Nucleus accumbens (tissue), 56 donors: ENCODE measurements at places on chromosomes 7 and 10.
A peak's percentile ranks its signal among the peaks of the same experiment; 100 is the strongest.

DNA sequence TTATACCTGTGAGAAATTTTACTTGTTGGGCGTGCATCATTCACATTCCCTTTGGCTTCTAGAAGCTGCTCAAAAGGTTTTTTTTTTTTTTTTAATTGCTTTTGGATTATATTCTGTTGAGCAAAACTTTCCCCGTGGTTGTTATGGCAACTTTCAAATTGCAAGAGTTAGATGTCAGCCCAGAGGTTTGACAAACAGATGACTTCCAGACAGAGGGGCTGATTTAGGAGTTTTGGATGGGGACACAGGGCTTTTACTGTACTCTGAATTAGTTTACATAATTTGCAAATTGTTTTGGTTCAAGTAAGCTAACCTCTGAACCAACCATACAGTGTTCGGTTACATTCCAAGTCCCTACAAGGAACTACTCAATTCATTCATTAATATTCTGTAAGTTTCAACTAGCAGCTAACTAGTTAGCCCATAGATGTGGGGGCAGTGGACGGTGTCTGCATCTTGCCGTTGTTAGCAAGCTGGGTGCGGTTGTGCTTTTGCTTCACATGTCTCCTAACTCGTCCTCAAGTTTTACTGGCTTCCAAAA, 66.4 kb upstream of the JAZF1 start:
- no peak for DNase-seq

GRCh38 chr7:98250789-98251188, 1.2 kb downstream of the TECPR1 start:
- no peak for DNase-seq

DNA sequence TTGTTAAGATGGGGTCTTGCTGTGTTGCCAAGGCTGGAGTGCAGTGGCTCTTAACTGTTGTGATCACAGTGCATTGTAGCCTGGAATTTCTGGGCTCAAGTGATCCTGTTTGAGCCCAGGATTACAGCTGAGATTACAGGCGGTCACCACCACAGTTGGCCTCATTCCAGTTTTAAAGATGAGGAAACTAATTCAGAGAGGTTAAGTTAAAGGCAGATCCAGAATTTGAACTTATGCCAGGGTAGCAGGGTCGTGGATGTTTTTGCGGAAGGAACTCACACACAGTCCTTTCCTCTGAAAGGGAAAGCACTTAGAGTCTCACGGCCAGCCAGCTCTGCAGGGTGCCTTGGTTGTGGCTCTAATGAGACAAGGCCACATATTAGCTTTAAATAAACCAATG, 84.7 kb downstream of the MMRN2 start:
- no peak for DNase-seq

GRCh38 chr7:128171-129080, 63.9 kb upstream of the FAM20C start:
- DNase-seq, result no peak

GRCh38 chr7:92850516-92850915, 14.1 kb upstream of the CDK6 start:
- DNase-seq, result no peak

DNA sequence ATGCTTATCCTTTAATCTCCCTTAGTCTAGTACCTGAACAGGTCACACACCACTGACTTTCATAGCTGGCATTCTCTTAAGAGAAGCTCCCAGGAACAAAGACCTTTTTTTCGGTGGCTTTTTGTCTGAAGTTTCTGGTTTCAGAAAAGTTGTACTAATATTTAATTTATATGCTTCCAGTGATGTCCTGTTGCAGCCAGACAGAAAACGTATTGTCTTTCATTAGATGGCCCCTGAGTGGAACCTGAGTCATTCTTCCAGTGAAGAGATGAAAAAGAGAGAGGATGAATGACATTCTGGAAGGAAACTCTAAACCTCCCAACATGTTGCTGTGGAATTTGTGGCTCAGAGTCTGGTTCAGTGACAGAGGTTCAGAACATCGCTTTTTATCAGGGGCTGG, 274.8 kb upstream of the TAC1 start:
- DNase-seq, result no peak

GRCh38 chr10:818526-819220, 112.8 kb downstream of the LARP4B start:
- no peak for DNase-seq

DNA sequence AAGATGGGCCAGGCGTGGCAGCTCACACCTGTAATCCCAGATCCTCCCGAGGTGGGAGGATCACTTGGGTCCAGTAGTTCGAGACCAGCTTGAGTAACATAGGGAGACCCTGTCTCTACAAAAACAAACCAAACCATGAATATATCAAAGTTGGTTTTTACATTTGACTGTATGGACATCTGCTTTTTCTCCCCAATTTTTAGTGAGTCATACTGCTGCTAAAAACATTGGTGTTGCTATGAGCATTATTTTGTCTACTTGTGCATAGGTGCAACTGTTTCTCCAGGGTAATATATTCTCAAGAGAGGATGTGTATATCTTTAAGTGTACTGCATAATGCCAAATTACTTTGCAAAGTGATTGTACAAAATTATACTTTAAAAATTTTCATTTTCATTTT, 769 bp upstream of the TMEM248 start:
- no peak for DNase-seq

DNA sequence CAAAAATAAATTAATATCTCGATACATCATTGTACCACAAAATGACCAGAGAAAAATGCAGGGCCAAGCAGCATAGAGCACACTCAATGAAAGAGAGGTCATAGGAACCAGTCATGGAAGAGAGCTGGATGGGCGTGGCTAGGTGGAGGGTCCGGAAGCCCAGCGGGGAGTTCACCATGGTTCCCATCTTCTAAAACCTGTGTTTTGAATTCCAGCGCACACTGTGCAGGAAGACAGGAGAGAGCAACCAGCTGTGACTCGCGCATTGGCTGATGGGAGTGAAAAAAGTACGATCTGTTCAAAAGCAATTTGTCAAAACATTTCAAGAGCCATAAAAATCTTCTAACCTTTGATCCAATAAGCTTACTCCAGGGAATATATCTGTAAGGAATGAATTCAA, 125.2 kb upstream of the NANOS1 start:
- no peak for DNase-seq

- DNase-seq, result peak; percentile 74
Observed at GRCh38 chr7:99141841-99142726, 1.8 kb downstream of the SMURF1 start.

- no peak for DNase-seq
Observed at GRCh38 chr7:163971-164881, 28.1 kb upstream of the FAM20C start.

GRCh38 chr10:132036887-132037675, 28.7 kb upstream of the JAKMIP3 start:
- DNase-seq, result peak; percentile 28

- no peak for DNase-seq
Observed at GRCh38 chr10:30775779-30776591, 146.4 kb upstream of the LYZL2 start.

- DNase-seq, result no peak
Observed at GRCh38 chr10:86251426-86251825, 115.2 kb downstream of the GRID1 start.

- no peak for DNase-seq
Observed at GRCh38 chr10:42869977-42870350, 87.4 kb downstream of the BMS1 start.

DNA sequence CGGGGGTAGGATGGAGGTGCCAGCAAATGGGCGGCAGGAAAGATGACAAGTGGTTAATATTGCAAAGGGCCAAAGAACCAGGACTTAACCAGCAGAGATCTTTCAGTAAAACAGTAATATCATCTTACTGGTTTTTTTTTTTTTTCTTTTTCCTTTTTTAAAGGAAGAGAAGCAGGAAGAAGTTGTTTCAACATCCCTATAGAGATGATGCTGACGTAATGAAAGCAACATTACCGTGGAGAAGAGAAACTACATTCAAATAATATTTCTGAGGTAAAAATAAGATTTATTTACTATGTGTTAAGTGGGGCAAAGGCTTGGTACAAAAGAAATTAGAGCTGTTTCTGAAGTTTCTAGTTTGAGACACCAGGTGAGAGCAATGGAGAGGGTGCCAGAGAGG, 11.0 kb downstream of the MINDY3 start:
- no peak for DNase-seq

- no peak for DNase-seq
Observed at GRCh38 chr7:99440195-99440594, 1.5 kb downstream of the CPSF4 start.

DNA sequence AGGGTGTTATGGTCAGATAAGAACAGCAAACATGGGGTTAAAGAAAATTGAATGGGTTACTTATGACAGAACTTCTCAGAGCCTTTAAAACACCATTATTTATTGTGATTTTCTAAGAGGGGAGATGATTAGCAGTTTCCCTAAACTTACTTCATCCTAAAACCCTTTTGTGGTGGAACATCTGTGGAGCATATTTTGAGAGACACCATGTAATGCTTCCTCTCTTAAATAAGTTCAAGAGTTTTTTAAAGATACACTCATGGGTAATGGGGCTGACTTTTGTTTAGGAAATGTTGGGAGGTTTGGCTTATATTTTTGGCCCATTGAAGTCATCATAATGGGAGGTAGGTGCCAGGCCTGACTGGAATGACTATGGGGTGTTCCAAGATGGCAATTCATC, 8.4 kb upstream of the PDCD4 start:
- no peak for DNase-seq

- DNase-seq, result no peak
Observed at GRCh38 chr7:25854059-25854458, 297.9 kb upstream of the NFE2L3 start.

DNA sequence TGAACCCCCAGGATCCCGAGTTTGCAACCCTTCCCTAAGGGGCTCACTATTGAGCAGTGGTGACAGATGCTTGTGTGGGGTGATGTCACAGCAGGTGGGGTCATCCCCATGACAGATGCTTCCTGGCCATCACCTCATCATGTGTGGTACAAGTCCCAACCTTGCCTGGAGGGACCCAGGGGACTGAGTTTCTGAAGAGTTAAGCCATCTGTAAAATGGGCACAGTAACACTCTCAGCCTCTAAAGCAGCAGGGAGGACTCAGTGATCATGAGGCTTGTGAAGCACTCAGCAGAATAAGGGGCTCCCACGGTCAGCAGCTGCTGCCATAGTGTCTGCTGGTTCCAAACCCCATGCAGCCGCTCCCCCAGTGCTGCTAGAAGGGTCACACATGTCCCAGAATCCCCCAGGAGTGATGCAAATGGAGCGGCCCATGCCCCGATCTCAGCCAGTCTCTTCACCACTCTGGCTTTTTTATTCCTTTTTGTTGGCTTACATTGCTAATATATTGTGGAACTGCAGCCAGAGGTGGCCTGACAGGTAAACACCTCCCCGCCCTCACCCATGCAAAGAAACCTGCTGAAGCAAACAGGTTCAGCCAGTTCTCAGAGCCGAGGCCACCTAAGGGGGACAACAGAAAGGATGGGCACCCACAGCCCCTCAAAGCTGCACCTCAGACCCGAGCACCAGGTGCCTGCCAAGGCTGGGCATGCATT, 102.1 kb upstream of the PDGFA start:
- DNase-seq, result no peak

DNA sequence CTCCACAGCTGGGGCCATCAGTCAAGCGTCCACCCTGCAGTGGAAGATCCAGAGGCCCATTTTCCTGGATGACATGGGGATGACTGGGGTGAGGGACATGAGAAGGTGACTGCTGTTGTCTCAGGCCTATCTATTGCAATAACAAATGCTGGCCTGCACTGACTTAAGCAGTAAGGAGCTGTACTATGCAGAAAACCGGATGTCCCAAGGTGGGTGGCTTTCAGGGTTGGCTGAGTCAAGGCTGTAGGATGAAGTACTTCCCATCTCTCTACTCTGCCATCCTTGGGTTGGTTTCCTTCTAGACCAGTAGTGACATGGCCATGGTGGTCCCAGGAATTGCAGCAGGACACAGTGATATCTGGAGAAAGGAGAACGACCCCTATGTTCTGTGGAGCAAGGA, 48.1 kb downstream of the NEURL1 start:
- no peak for DNase-seq

GRCh38 chr7:2821161-2821841, 22.8 kb downstream of the GNA12 start:
- DNase-seq, result no peak

- DNase-seq, result no peak
Observed at GRCh38 chr7:100173806-100174495, 3.2 kb downstream of the GPC2 start.

DNA sequence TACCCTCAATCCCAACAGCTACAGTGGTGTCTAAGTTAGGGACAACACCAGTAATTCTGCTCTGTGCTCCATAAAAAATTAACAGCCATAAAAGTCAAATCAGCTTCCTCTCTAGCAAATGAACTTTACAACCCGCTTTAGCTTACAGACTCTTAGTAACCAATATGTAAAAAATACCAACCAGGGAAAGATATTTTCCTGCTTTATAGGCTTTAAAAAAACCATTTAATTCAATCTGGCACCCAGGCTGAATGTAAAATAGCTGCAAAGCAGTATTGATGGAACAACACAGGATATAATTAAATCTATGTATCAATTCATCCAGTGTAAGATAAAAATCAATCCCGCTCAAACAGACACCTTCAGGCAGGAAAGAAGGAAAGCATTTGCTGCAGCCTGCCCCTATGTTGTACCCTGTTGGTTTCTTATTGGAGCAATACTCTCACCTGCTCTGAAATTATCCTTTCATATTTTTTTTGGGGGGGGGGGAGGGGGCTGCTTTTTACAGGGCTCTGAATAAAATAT, 98.6 kb downstream of the NXPH1 start:
- DNase-seq, result no peak

DNA sequence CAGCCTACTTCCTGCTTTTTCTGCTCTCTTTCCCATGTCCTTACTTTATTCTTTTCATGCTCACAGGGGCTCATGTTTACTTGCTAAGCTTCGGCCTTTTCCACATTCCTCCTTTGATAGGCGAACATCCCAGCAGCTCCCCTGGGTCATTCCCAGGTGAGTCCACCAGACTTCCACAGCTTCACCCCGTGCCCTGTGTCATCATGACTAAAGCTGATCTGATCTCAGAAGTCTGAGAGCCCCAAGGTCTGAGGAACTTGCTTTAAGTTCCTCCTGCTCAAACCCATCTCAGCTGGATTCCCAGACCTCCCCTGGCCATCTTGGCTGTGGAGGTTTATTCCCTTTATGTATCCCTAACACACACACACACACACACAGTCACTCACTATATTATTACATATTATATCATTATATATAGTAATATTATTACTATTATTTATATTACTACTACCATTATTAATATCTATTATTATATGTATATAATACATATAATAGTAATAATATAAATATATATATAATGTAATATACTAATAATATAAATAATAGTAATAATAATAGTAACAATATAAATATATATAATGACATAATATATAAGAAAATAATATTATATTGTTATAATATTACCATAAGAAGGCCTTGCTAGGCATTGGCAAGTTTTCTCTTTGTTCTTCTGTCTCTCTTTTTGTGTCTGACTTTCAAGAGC, 295.9 kb downstream of the PTEN start:
- DNase-seq, result no peak
